Gastrocnemius medialis (tissue), 4 donors: ENCODE measurements at places on chromosomes 4 and X.

- DNase-seq: peak; percentile 87
Observed at GRCh38 chr4:128809477-128810330, at the start of gene JADE1. Gene JADE1 (plus strand): TSS chr4:128809700. CDS start chr4:128831759, 22,059 bp downstream.

DNA sequence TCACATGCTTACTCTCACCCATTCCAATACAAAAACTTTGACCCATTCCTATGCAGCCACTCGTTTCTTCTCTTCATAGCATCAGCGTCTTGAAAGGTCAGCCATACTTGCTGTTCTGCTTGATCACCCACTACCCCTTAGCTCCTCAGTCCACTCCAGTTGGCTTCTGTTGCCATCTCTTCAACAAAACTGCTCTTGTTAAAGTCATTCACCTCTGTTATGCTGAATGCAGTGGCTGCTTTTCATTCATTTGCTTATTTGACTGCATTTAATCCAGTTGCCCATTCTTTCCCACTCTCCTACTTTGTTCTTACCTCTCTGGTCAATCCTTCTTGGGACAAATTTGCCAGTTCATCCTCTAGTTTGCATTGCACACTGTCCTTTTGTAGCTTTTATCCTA lies 24.9 kb downstream of the CEP135 start:
- DNase-seq: no peak

- DNase-seq: no peak
Observed at GRCh38 chr4:155402941-155403340, 26.2 kb upstream of the MAP9 start.

DNA sequence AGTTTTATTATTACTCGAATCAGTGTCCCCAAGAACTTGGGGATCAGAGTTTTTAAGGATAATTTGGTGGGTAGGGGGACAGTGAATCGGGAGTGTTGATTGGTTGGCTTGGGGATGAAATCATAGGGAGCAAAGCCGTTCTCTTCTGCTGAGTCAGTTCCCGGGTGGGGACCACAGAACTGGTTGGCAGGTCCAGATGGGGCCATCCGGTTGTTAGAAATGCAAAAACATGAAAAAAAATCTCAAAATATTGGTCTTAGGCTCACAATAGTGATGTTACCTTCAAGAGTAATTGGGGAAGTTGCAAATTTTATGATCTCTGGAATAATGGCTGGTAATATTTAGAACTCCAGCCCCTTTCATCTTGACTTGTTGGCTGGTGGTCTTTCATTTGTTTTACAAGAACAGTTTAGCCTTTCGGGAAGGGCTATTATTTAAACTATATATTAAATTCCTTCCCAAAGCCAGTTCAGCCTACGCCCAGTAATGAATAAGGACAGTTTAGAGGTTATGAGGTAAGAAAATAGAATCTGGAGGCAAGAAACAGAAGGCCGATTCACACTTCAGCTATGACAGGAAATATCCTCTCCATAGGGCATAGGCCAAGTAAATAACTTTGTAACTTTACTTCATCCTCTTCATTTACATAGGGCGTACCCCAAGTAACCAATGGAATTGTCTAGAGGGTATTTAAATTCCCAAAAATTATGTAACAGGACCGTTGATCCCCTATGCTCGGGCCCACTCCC lies 164.1 kb upstream of the STS start:
- no peak for DNase-seq

- DNase-seq: no peak
Observed at GRCh38 chr4:7375427-7375826, 59.3 kb downstream of the PSAPL1 start.

GRCh38 chr4:54231768-54232688 lies 2.9 kb downstream of the PDGFRA start:
- peak; percentile 28 for DNase-seq

DNA sequence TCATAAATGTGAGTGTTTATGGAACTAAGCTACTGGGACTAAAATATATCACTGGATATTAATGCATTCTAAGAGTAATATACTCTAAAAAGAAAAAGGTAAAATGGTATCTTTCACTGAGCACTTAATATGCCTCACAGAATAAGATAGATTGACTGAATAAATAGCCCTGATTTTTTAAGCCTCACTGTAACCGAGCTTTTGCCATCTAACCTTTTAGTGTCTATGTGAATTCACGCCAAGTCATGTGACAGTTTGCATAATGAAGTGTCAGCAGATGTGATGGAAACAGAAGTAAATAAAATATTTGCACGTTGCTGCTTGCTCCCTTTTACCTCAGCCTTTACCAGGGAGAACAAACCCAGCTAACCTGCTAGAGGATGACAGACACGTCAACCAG lies 119.7 kb upstream of the NWD2 start:
- no peak for DNase-seq

DNA sequence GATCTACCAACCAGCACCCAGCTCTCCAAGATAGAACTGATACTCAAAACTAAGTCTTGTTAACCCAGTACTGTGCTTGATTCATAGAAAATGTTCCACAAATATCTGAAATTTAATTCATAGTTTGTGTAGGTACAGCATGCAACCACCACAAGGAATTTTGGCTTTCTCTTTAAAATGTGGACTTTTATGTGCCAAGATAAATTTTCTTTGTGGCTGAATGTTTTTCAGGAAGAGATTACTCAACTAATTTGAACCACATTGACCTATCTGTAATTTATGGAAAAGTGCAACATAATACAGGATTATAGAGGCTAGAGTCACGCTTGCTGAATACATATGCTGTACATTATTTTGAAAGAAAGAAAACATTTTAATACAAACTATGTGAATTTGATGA lies 730.8 kb downstream of the IL1RAPL1 start:
- DNase-seq: no peak

GRCh38 chr4:158395889-158396288 lies 125.8 kb upstream of the RXFP1 start:
- DNase-seq: no peak
